ENCODE measurements at places on chromosomes 11 and 22.
A peak's percentile ranks its signal among the peaks of the same experiment; 100 is the strongest.

- no peak overlapping the region for H3K4me3 ChIP-seq
- H3K36me3 ChIP-seq, result no peaks in the 10 kb centered on the region
- DNase-seq, result no peak
- H3K4me1 ChIP-seq, result no peaks in the 10 kb centered on the region
- no peaks in the 10 kb centered on the region for H3K27me3 ChIP-seq
These were observed 81.1 kb downstream of the BDNF start for GRCh38 chr11:27619039-27619574.

DNA sequence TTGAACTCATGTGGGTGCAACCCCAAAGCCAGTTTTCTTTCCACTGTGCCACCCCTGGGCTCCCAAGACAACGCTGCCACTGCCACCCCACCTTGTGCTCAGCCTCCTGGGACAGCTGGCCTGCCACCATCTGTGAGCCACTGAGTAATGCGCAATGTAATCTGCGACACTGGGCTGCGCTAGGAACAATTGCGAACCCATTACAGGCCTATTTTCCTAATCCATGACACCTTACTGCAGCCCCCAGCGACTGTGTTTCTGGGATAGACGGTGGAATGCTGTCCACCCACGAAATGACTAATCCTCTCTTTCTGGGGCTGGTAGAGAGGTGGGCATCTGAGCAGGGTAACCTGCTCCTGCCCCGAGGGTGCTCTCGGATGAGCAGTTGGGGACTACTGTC is 22.2 kb downstream of the FLRT1 start:
- H3K4me1 ChIP-seq, result peaks cover 12% of the 10 kb centered on the region
- H3K4me3 ChIP-seq, result no peak overlapping the region
- no peaks in the 10 kb centered on the region for H3K36me3 ChIP-seq
- DNase-seq, result no peak
- H3K27me3 ChIP-seq, result peaks cover 15% of the 10 kb centered on the region
- no peak overlapping the region for H3K27ac ChIP-seq

DNA sequence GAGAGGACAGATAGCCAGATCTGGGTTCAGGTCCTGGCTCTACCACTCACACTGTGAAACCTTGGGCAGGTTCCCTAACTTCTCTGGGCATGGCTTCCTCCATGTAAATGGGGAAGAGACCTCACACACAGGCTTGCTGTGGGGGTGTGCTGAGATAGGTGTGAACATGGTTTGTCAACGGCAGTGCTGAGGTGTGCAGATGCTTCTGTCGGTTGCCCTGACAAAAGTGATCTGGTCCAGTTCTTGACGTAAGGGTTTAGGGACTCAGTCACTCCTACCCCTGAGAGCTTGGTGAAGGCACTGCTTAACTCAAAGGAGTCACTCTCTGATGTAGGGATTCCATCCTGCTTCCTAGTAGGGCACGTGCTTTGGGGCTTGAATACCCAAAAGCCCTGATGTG is 2.0 kb downstream of the C1QTNF4 start:
- H3K4me1 ChIP-seq, result peaks cover 30% of the 10 kb centered on the region
- no peak overlapping the region for H3K4me3 ChIP-seq
- peaks cover 36% of the 10 kb centered on the region for H3K27me3 ChIP-seq
- no peak overlapping the region for H3K27ac ChIP-seq
- DNase-seq, result no peak

DNA sequence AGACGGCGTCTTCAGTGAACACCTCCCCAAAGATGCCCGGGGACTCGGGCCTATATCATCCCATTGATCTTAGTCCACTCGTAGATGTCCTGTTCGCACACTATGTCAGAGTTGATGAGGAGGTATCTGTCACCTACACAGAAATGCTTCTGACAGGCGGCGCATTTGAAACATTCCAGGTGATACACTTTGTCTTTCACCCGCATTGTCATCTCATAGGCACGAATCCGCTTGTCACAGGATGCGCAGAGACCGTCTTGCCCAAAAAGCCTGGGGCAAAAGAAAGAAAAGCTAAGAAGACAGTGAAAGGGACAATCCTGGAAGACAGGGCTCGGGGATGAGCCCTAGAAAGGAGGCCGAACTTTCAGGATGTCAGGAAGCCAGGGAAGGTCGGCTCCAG is 32.6 kb downstream of the LMO2 start:
- H3K4me3 ChIP-seq, result no peak overlapping the region
- no peak overlapping the region for H3K27ac ChIP-seq
- no peak for DNase-seq

DNA sequence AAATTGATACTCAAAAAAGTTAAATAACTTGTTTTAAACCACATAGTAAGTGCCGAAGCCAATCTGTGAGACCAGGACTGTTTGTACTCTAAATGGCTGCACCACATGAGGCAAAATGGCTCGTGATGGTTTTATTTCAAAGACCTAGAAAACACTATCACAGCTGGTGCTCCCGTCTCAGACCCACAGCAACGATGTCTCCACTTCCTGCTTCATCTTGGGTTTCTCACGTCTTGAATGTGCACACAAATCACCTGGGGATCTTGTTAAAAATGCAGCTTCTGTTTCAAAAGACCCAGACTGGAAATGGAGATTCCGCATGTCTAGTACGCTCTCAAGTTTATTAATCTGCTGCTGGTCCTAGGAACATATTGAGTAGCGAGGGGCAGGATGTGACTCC is 1.2 kb downstream of the CD3E start:
- peaks cover 9% of the 10 kb centered on the region for H3K27me3 ChIP-seq
- H3K36me3 ChIP-seq, result no peaks in the 10 kb centered on the region
- H3K4me1 ChIP-seq, result no peaks in the 10 kb centered on the region

GRCh38 chr11:118441770-118442275 is 5.5 kb downstream of the KMT2A start:
- H3K36me3 ChIP-seq, result peaks cover 16% of the 10 kb centered on the region
- H3K27ac ChIP-seq, result peak overlapping the region; percentile 31
- H3K4me1 ChIP-seq, result peaks cover 47% of the 10 kb centered on the region
- no peak overlapping the region for H3K4me3 ChIP-seq

DNA sequence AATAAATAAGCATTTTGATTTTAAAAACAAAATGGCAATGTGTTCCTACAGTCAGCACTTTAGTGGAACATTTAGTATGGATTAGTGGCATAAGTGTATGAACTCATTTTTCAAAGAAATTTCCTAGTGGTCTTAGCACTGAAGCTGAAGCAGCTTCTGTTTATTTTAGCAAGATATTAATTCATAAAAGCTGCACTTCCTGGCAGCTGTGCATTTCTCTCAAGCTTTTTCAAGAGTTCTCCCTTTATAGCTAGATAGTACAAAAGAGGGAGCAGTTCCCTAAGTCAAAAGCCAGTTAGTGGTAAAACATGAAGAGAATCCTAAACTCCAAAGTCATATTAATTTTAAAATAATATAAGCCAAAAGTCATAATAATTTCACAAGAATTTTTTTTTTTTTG is 1036.0 kb upstream of the CCDC90B start:
- H3K27me3 ChIP-seq, result no peaks in the 10 kb centered on the region
- H3K4me1 ChIP-seq, result no peaks in the 10 kb centered on the region
- no peak for DNase-seq
- no peak overlapping the region for H3K27ac ChIP-seq
- no peak overlapping the region for H3K4me3 ChIP-seq

GRCh38 chr11:63917692-63918506 is 935 bp upstream of the RCOR2 start:
- H3K27ac ChIP-seq, result no peak overlapping the region
- H3K4me3 ChIP-seq, result peak overlapping the region; percentile 70
- peaks cover 13% of the 10 kb centered on the region for H3K4me1 ChIP-seq
- no peak for DNase-seq
- H3K36me3 ChIP-seq, result no peaks in the 10 kb centered on the region
- peaks cover 27% of the 10 kb centered on the region for H3K27me3 ChIP-seq

DNA sequence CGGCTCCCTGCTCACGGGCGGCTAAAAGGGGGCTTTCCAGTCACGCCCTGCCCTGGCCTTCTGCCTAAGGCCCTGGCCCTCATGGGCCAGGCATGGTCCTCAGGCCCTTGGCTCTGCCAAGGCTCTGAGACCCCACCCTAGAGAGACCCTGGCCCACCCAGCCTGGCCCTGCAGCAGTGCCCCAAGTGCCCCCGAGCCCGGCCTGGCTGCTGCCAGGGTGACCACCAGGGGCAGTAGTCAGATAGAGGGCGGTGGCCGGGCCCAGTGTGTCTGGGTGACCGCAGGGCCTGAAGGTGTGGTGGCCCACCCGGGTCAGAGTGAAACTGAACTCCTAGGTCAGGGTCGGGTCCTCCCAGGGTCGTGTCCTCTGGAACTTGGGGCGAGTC is 29.4 kb upstream of the CCDC188 start:
- no peak overlapping the region for H3K4me3 ChIP-seq
- no peaks in the 10 kb centered on the region for H3K36me3 ChIP-seq
- H3K4me1 ChIP-seq, result peaks cover 2% of the 10 kb centered on the region
- DNase-seq, result no peak
- no peaks in the 10 kb centered on the region for H3K27me3 ChIP-seq

GRCh38 chr11:123054301-123055065 is 7.5 kb downstream of the HSPA8 start:
- peak overlapping the region; percentile 59 for H3K27ac ChIP-seq
- DNase-seq, result no peak
- peaks cover 53% of the 10 kb centered on the region for H3K36me3 ChIP-seq
- H3K4me3 ChIP-seq, result no peak overlapping the region
- H3K4me1 ChIP-seq, result peaks cover 17% of the 10 kb centered on the region

DNA sequence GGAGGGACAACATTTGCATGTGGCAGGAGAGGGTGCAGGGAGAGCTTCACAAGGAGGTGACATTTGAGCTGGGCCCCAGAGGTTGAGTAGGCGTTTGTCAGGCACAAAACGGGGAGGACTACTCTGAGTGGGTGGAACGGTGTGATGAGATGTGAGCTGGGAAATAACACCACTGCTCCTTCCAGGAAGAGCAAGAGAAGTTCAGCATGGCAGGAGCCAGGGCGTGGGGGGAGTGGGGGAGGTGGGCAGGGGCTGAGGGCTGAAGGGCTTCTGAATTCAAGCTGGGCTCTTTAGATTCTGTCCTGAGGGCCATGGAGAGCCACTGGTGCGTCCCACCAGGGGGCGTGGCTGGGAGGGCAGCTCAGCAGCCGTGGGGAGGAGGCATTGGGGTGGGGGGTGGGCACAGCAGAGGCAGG is 54.2 kb downstream of the OTOG start:
- H3K4me1 ChIP-seq, result no peaks in the 10 kb centered on the region
- H3K27me3 ChIP-seq, result peaks cover 21% of the 10 kb centered on the region
- H3K27ac ChIP-seq, result no peak overlapping the region
- H3K36me3 ChIP-seq, result no peaks in the 10 kb centered on the region
- H3K4me3 ChIP-seq, result no peak overlapping the region

DNA sequence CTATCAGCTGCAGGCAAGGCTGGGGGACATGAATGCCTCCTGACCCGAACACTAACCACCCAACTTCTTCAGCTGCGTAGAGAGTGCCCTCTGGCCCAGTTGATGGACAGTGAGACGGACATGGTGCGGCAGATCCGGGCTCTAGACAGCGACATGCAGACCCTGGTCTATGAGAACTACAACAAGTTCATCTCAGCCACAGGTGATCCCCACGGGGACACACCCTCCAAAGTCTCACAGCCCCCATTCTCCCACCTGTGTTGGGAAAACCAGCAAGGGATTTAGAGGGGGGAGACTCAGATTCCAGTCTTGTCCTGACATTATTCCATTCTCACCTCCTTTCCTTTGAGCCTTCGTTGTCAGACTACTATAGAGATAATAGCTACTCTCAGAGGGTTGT is 912 bp downstream of the VPS51 start:
- no peak overlapping the region for H3K27ac ChIP-seq
- peaks cover 5% of the 10 kb centered on the region for H3K36me3 ChIP-seq
- no peak for DNase-seq
- H3K4me1 ChIP-seq, result peaks cover 22% of the 10 kb centered on the region

DNA sequence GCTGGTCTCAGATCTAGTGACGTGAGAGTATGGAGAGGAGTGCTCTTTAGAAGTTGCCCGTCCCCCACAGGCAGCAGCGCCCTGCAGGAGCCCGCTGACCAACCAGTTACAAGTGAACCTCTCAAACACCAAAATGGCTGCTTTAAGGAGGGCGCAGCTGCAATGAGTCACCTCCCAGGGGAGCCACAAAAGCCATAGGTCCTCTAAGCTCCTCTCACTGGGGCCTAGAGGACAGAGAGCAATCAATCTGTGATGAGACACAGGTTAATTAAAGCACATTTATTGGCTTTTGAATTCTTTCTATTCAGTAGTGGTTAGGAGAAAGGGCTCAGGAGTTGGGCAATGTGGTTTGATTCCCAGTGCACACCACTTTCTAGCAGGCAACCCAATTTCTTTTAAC is 15.5 kb upstream of the RAPSN start:
- H3K4me1 ChIP-seq, result peaks cover 10% of the 10 kb centered on the region
- H3K27me3 ChIP-seq, result no peaks in the 10 kb centered on the region
- H3K27ac ChIP-seq, result no peak overlapping the region
- no peak overlapping the region for H3K4me3 ChIP-seq

- no peak overlapping the region for H3K27ac ChIP-seq
- H3K27me3 ChIP-seq, result peaks cover 3% of the 10 kb centered on the region
- H3K36me3 ChIP-seq, result no peaks in the 10 kb centered on the region
- DNase-seq, result no peak
- no peak overlapping the region for H3K4me3 ChIP-seq
- peaks cover 27% of the 10 kb centered on the region for H3K4me1 ChIP-seq
These were observed 60.7 kb downstream of the DBX1 start for GRCh38 chr11:20099527-20099926.

- H3K4me3 ChIP-seq, result no peak overlapping the region
- H3K36me3 ChIP-seq, result no peaks in the 10 kb centered on the region
- DNase-seq, result no peak
- peaks cover 90% of the 10 kb centered on the region for H3K27me3 ChIP-seq
- H3K4me1 ChIP-seq, result peaks cover 19% of the 10 kb centered on the region
- no peak overlapping the region for H3K27ac ChIP-seq
These were observed 5.2 kb downstream of the ROBO3 start for GRCh38 chr11:124870430-124870829.

- no peaks in the 10 kb centered on the region for H3K27me3 ChIP-seq
- H3K27ac ChIP-seq, result no peak overlapping the region
- DNase-seq, result no peak
- peak overlapping the region; percentile 79 for H3K4me3 ChIP-seq
These were observed 15.5 kb downstream of the SLC43A1 start for GRCh38 chr11:57499983-57500461.

- H3K36me3 ChIP-seq, result no peaks in the 10 kb centered on the region
- peaks cover 10% of the 10 kb centered on the region for H3K27me3 ChIP-seq
- no peak overlapping the region for H3K27ac ChIP-seq
- H3K4me3 ChIP-seq, result no peak overlapping the region
- peaks cover 11% of the 10 kb centered on the region for H3K4me1 ChIP-seq
These were observed 11.0 kb downstream of the BCO2 start for GRCh38 chr11:112186304-112186703.

- H3K4me3 ChIP-seq, result no peak overlapping the region
- peaks cover 18% of the 10 kb centered on the region for H3K36me3 ChIP-seq
- peaks cover 16% of the 10 kb centered on the region for H3K4me1 ChIP-seq
- H3K27ac ChIP-seq, result no peak overlapping the region
- peaks cover 4% of the 10 kb centered on the region for H3K27me3 ChIP-seq
These were observed 2.1 kb downstream of the SMIM35 start for GRCh38 chr11:118084656-118085055.

DNA sequence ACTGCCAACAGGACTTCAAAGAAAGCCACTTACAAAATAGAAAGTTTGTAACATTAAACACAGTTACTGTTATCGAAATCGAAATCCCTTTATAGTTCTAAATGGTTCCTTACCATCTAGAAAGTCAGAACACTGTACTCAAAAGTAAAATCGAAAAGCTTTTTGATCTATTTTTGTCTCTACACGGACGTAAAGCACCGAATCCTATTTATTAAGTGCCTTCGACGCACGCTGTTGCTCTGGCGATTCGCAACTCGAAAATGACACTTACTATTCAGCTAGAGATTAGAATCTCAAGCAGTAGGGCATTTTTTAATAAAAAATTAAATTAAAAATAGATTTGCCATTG is 78.3 kb downstream of the LARGE1 start:
- H3K27me3 ChIP-seq, result no peaks in the 10 kb centered on the region
- H3K27ac ChIP-seq, result no peak overlapping the region
- H3K4me3 ChIP-seq, result peak overlapping the region; percentile 17
- peaks cover 7% of the 10 kb centered on the region for H3K36me3 ChIP-seq
- no peak for DNase-seq
- peaks cover 21% of the 10 kb centered on the region for H3K4me1 ChIP-seq
